Sciatic nerve (tissue), 2 donors: ENCODE measurements at places on chromosomes 2 and 18.

- DNase-seq = no peak
Observed at GRCh38 chr2:159116922-159117321, 148.5 kb downstream of the TANC1 start.

- DNase-seq = peak; percentile 80
Observed at GRCh38 chr2:163347982-163348856, 387.6 kb downstream of the FIGN start.

- DNase-seq = no peak
Observed at GRCh38 chr2:36561237-36561944, 36.6 kb downstream of the FEZ2 start.

DNA sequence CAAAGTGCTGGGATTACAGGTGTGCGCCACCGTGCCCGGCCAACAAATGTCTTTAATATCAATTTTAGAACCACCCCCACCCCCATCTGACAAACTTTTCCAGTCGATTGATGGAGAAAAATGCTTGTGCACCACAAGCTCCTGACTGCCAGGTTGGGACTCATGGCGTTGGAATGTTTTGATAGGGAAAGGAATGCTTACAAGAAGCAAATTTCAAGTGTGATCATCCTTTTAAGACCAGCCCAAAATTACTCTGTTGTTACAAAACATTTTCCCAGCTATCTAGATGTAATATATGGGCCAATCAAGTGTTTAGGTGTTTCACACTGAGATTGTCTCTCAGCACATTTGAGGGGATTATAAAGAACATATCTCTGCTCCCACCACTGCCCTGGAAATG lies 45.2 kb downstream of the UBXN4 start:
- DNase-seq = no peak

DNA sequence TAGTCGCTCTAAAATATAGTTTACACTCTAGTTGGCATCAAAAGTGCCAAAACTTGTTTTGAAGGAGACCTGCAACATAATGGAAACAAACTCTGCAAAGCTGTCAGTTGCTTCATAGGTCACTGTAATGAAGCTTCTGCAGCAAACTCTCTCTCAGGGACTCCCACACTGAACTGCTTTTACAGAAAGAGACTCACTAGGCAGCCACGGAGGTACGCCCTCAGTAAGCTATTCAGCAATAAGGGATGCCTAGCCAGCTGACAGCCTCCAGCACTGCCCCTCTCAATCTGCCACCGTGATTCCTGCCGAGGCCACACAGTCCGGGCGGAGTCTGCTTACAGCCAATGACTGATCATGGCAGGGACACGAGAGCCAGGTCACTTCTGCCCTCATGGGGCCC lies 51.1 kb downstream of the COLEC12 start:
- DNase-seq = no peak
